ENCODE measurements at places on chromosomes 5 and 9.

DNA sequence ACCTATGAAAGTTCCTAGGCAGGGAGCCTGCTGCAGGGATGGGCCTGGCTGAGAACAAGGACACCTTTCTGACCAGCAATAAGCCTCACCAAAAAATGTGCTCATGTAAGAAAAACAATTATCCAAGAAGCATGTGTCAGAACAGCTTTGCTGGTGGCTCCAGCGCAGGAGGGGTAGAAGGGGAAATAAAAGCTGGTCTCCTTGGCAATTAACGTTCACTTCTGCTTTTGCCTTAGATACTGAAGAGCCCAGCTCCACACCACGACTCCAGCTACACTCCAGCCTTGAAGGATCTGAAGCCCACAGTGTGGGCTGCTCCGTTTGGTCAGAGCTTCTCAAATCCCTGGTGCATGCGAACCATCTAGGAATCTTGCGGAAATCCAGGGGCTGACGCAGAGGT lies 107.6 kb upstream of the PHYKPL start:
- no peak for DNase-seq

DNA sequence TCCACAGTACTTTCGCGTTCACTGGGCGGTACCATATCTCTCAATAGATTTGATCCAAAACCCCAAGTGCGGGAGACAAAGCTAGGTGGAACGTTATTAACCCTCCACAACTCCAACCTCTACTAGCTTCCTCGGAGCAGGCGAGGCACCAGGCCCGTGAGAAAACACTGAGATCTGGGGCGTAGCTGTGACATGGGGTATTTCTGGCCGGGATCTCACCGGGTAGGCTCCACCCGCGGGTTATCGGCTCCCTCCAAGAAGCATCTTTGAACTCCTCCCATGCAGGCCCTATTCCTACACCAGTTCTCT lies 350 bp upstream of the SLC25A46 start:
- no peak for DNase-seq

DNA sequence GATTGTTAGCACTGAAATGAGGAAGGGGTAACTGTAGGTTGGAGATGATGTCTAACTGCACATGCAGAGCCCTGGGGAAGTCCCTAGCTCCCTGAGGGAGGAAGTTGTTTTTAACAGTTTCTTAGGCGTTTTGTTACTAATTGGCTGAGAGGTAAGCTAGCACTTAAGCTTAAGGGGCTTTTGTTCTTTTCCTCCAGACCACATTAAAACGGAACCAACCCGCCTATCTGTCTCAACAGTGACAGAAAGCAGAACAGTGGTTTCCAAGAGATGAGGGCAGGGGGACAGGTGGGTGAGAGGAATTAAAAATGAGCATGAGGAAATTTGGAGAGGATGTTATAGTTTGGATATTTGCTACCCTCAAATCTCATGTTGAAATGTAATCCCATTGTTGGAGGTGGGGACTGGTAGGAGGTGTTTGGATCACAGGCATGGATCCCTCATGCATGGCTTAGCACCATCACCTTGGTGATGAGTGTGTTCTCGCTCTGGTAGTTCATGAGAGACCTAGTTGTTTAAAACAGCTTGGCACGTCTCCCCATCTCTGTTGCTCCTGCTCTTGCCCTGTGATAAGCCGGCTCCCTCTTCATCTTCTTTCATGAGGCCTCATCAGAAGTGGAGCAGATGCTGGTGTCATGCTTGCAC lies 38.9 kb downstream of the LYRM7 start:
- no peak for DNase-seq

DNA sequence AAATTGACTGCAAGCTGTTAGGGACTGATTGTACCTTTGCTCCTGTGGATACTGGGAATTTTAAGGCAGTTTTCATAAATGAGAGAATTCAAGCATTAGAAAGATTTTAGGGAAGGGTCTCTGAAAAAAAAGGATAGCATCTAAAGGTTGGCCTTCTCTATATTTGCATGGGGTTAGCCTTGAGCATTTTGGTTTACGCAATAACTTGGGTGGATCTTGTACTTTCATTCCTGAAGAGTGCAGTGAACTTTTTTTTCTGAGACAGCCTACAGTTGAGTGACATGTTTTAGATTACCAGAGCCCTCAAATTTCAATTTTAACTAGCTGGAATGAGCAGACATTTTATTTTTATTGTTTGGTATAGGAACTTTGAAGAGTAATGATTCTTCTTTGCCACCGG lies 91.6 kb upstream of the NR3C1 start:
- peak; percentile 45 for DNase-seq

DNA sequence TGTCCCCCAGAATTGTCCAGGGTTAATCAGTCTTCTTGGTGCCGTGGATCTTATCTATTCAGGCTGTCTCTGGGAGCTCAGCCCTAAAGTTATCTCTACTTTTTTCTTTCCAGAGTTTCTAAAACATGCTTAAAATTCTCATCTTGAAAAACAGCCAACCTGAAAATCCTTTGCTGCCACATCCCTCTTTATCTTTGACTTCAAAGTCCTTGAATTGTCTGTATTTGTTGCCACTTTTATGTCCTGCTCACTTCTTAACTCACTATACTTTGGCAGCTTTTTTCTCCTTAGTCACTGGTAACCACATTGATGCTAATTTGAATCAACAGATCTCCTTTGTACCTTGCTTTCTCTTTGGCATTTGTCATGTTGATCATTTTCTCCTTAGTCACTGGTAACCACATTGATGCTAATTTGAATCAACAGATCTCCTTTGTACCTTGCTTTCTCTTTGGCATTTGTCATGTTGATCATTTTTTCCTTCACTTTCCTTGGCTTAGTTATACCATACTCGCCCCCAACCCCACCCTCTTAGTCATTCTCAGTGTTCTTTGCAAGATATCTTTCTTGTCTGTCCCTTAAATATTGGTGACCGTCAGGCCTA lies 8.5 kb downstream of the DMXL1 start:
- no peak for DNase-seq

DNA sequence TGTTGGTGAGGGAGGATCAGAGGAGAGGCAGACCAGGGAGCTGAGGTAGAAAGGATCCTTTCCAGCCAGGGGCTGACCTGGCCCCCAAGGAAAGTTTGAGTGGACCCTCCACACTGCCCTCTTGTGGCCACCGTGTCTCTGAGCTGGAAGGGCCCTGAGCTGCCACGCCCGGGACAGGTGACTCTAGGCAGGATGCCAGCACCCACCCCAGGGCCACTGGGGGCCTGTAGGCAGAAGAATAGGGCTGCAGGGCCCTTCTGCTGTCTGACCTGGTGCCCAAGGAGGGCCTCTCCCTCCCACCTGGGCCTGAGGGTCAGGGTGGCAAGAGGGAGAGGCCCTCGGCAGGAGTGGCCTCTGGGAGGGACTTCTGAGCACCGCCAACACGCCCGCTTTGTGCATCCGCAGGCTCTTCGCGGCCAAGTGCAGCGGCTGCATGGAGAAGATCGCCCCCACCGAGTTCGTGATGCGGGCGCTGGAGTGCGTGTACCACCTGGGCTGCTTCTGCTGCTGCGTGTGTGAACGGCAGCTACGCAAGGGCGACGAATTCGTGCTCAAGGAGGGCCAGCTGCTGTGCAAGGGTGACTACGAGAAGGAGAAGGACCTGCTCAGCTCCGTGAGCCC lies 76.8 kb downstream of the LMX1B start:
- no peak for DNase-seq

DNA sequence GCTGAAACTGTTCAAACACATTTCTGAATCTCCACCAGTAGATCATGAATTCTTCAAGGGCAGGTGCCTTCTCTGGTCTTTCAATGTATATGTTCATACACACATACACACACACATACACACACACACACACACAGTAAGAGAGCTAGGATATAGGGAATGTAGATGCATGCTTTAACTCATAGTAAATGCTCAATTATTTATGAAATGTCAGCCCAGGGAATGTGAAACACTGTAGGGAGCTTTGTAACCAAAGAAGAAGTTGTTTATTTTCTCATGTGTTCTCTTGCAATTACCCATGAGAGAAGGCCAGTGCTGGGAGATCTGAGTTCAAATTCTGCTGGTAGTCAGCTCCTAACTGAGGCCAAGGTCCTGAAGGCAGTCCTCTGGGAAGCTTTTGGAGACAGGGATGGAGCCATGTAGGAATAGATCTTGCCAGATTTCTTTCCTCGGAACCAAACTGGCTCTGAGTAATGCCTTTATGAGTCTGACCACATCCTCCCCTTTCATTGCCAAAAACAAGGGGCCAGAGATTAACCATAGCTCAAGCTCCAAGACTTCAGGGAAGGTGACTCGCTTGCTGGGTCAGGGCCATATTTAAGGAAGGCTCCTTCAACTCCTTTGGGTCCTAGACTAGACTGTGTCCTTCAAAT lies 487.0 kb upstream of the TNC start:
- no peak for DNase-seq

DNA sequence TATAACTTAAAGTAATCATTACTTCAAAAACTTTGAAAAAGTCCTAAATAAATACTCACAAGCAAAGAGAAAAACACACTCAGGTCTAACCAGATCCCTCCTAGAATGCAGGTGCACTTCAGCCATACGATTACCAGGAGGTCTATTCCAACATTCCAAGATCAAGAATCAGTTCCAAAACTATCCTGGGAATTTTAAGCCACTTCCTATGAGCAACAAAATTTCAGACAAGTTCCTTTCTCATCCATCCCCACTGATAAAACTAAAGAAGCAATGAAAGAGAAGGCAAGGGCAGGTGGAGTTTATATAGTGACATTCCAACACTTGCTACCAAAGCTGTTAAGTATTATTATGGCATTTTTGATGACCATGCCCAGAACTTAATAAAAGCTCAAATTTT lies 29.6 kb downstream of the MLLT3 start:
- no peak for DNase-seq

- DNase-seq = no peak
Observed at GRCh38 chr5:54098267-54098666, 212.1 kb downstream of the ARL15 start.

DNA sequence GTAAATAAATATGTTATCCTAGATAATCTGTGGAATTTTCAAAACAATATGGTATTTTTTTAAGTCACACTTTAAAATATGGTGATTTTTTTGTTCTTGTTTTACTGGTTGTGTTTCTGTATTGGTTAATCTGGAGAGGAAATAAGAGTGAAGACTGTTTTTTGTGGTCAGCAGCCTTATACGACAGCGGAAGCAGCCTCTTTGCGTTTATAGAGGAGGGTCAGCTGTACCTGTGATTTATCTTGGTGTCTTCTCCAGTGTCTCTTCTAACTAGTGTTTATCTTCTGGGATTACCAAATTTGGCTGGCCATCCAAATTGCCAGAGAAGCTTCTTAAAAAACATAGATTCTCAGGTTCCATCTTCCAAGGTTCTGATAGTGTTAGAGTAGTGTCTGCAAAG lies 58.7 kb downstream of the ICE1 start:
- DNase-seq = no peak

DNA sequence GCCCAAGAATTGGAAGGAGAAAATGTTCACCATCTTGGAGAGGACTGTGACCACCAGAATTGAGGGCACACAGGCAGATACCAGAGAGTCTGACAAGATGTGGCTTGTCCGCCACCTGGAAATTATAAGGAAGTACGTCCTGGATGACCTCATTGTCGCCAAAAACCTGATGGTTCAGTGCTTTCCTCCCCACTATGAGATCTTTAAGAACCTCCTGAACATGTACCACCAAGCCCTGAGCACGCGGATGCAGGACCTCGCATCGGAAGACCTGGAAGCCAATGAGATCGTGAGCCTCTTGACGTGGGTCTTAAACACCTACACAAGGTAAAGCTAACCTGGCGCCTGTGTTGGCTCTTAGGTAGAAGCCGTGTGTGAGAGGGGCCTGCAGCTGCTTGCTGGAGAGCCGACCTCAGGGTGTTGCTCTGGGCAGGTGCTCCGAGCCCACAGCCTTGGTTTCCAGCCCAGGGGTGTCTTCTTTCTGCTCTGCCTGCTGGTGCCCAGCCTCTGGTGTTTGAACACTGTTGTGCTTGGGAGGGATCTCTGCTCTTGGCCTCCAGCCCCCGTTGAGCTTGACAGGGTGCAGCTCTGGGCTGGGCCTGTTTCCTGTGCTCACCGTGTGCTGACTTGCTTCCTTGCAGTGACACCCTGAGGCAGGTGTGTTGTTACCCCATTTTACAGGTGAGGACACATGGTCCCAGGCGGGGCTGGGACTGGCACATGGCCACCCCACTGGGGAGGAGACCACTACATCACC lies 10.9 kb downstream of the EXOC3 start:
- DNase-seq = no peak

DNA sequence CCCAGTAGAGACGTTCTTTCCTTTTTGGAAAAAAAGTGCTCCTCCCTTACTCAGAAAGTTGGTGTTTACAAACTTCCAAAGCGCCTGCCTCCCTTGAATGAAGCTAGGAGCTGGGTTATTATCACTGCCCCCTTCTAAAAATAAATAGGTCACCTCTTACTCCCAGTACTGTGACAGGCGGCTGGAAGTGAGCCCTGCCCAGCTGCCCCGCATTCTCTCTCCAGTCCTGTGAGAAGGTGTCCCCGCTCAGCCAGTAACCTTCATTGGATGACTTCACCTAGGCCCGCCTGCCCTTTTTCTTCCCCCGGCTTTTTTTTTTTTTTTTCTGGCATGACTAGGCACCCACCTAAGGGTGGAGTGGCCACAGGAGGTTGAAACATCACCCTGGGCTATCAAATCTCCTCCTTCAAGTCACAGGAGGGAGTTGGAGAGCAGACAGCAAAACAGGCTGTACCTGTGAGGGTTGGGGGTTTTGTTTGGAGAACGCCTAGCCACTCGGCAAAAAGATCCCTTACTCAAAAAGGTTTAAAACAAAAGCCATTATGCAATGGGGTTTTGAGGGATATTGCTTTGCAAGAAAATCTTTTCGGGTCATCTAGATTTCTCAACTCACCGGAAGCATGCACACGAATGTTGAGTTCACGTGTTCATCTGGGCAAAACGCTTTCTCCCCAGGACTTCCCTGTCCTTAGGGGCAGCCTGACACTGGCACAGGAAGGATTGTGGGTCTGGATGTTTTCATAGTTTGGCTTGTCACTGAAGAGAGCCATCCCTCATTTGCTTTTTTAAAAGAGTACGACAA lies 43.3 kb upstream of the ZNF622 start:
- no peak for DNase-seq

GRCh38 chr5:123170061-123170460 lies 81.0 kb downstream of the PRDM6 start:
- no peak for DNase-seq

DNA sequence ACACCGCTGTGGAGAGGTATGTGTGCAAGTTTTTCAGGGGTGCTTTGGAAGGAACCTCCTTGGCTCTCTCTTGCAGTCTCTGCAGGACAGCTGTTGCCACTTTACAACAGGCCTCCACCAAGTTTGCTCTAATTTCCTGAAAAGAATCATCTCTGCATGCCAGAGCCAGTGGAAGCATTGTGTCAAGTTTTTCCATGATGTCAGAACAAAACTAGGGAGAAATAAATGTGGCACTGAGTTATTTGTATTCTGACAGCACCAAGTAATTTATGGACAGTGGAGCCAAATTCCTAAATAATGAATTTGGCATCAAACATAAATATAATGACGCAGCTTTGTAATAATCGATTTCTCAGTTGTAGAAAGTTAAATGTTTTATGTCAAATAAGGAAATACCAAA lies 146.9 kb downstream of the KIAA0825 start:
- no peak for DNase-seq

DNA sequence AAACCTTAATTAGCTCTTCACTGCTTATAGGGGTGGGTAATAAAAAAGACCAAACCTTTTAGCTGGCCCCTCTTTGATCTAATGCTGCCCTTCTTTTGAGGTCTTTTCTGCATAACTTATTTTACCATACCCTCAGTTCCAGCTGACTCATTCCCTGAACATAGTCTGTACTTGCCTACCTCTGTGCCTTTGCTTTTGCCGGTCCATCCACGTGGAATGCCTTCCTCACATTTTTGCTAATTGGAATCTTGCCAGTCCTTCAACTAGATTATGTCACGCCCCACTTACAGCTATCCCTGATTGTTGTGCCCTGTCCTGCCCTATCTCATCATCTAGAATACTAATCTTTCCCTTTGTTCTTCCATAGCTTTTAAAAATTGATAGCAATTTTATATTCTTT lies 44.2 kb downstream of the FAF2 start:
- no peak for DNase-seq
